ENCODE measurements at places on chromosomes 2 and 18.

DNA sequence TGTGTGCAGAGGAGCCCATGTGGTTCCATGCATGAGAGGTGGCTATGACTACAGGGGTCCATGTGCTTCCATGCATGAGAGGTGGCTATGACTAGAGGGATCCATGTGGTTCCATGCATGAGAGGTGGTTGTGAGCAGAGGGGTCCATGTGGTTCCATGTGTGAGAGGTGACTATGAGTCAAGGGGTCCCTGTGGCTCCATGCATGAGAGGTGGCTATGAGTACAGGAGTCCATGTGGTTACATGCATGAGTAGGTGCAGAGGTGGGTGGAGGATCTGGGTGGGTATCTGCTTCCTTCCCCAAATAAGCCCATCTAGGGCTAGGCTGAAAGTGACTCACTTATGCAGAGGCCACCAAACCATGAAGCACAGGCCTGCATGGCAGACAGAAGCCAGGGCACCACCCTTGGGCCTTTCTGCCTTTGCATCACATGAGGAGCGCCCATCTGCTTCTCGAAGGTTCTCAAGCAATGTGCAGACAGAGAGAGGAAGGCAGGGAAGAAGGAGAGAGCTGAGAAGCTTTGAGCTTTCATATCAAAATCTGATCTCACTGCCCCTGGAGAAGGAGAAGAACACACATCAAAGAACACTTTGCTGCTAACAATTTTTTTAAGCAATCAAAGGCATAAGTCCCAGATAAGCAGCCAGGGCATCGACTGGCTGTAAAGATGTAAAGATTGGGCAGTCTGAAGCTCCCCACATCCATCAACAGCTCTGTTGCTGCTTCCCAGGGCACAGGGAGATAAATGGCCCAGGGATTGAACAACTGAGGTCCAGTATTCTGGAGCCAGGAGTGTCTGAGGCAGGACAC, 137.6 kb downstream of the TNS1 start:
- no peak for DNase-seq

- DNase-seq: no peak
Observed at GRCh38 chr2:234669621-234670020, 172.7 kb upstream of the ARL4C start.

- DNase-seq: no peak
Observed at GRCh38 chr2:130963849-130964793, 127.4 kb downstream of the ARHGEF4 start.

- no peak for DNase-seq
Observed at GRCh38 chr18:57649556-57650500, 28.2 kb upstream of the NARS1 start.

- no peak for DNase-seq
Observed at GRCh38 chr2:136108463-136108862, 9.5 kb downstream of the CXCR4 start.

GRCh38 chr2:47094511-47095142, 60.5 kb downstream of the STPG4 start:
- DNase-seq: no peak

GRCh38 chr2:27582129-27582694, 630 bp upstream of the ZNF512 start:
- no peak for DNase-seq

GRCh38 chr2:48048476-48049171, 142.3 kb upstream of the FBXO11 start:
- no peak for DNase-seq

DNA sequence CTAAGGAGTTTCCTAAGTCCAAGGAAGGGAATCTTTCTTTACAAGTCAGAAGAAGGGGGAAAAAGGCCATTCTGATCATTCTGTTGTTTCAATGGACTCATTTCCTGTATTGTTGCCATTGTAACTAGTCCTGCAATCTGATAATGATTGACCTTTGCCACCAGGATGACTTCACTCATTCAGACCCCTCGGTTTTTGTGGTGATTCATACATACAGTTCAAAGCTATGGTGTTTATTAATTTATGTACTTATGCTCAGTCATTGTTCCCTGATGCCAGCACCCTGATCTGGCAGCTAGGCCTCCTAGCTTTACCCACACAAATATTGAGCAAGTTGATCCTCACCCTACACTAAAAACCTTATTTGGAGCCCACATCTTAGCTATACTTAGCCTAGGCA, 57.6 kb upstream of the ZNF519 start:
- DNase-seq: no peak

DNA sequence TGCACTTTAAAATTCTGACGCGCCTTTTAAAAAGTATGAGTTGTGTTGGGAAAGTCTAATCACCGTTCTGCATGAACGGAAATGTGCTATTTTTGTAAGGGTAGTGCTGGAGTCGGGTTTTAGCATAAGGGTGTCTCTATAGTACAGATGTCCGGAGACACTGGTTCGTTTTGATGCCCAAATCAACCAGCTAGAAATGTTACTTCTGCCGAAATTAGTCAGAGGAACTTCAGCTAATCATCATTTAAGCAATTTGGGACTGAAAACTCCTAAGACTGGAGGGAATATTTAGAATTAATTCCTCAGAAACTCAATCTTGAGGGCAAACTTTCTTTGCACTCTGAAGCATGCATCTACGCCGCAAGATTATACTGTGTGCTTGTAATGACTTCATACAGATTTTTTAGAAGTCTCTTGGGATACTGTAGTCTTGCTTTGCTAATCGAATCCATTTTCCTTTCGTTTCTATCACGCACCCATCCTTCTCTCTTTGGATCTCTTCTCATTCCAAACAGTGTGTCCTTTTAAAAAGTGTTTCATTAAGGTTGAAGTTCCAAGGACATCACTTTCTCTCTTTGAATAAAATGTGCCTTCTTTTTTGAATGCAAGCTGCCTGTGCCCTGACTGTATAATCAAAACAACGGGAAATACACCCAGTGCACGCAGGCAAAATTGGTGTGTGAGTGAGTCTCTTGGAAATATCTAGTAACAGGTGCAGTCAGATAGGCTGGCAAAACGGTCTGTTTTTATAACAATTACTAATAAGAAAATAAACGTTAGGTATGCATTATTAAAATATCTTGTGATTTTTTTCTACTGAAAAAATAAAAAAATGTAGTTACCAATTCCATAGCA, 270.9 kb upstream of the TCF4 start:
- DNase-seq: no peak

DNA sequence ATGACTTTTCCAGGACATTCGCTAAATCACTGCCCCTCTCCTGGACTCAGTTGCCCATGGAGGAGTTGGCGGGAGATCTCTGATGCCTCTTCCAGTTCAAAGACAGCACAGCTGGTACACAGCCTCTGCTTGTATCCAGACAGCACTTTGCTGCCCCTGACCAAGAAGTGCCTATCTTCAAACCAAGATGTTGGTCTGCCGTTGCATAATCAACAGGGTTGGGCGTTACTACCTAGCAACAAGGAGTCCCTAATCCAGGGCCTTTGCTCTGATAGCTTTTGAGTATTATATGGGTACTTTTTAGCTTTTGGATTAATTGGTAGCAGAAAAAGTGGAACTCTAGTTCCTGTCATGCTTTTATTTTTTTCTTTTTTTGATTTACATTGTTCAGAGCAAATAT, 166.6 kb downstream of the FAM210A start:
- no peak for DNase-seq

GRCh38 chr2:50863856-50864255, 168.1 kb downstream of the NRXN1 start:
- DNase-seq: no peak

- no peak for DNase-seq
Observed at GRCh38 chr18:70368903-70369302, 80.1 kb downstream of the SOCS6 start.

GRCh38 chr2:85550486-85550885, 10.8 kb downstream of the GGCX start:
- DNase-seq: no peak

GRCh38 chr2:169001116-169001815, 29.9 kb downstream of the ABCB11 start:
- DNase-seq: no peak

DNA sequence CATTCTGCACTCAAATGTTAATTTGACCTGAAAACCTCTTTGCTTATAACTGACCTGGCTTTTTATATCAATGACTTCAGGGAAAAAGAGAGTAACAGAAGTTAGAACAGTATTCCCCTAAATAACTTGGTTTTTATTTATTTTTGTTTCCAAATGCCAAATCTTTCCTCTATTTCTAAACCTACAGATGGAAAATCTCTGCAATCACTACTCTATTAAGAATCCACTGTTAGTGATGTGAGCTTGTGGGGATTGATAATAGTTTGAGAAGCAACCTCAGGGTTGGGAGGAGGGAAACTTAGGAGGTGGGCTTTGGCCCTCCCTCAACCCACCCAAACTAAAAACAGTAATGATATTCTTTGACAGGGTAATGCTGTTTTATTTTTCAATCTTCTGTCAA, 351.8 kb downstream of the DCC start:
- DNase-seq: no peak

GRCh38 chr2:65504201-65504600, 71.8 kb upstream of the SPRED2 start:
- DNase-seq: no peak

DNA sequence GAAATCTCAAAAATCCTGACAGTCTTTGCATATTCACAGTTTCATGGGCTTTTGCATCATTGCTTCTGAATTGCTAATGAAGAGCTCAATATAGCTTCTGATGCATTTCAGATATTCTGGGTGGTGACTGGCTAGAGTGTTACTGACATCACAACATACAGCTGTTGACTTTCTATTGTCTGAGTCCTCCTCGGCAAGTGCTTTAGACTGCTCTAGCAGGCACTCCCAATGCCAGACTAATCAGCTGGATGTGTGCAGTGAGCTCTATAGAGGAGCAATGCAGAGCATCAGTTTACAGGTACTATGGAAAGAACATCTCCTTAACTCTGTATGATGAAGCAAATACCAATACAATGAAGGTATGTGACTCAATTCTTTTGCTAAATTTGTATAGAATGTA, 54.9 kb downstream of the R3HDM1 start:
- no peak for DNase-seq

DNA sequence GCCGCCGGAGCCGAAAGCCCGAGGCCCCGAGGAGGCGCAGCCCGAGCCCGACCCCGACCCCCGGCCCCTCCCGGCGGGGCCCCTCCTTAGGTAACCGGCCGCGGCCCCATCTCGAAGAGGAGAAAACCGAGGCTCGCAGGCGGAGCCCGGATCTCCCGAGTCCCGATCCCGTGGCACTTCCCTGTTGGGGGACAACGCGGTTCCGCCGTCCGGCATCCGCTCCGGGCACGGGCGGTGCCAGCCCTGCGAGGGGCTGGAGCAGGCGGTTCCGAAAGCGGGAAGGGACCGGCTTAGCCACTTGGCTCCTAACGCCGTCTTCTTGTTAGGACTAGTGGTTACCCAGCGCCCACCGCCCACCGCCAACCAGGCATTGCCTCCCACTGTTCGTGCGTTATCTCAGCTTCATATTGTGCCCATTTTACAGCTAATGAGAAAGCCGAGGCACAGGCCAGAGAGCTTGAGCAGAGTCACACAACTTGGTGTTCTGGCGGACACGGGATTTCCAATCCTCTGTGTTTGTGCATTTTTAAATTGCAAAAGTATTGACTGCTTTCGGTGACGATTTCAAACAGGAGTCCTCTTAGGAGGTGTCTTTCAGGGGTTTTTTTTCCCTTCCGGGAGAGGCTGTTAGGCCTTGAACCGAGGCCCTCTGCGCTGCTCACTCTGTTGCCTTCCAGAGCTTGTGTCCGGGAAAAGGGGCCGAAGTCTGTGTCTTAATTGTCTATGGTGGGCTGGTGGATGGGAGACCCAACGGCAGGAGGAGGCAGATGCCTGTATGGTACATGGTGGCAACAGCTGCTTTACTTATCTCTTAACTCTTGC, 562 bp downstream of the CENPA start:
- no peak for DNase-seq

- no peak for DNase-seq
Observed at GRCh38 chr2:45102579-45103117, 93.4 kb upstream of the SIX2 start.

DNA sequence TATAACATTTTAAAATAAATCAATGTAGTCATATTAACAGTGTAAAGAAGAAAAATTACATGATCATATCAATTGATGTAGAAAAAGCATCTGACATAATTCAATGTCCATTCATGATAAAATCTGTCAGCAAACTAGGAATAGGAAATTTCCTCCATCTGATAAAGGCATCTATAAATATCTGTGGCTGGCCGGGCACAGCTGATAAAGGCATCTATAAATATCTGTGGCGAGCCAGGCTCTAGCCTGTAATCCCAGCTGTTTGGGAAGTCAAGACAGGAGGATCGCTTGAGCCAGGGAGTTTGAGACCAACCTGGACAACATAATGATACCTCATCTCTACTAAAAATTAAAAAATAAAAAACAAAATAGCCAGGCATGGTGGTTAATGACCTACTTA, 18.1 kb upstream of the RANBP2 start:
- no peak for DNase-seq

GRCh38 chr2:230498506-230499107, 82.6 kb downstream of the SP100 start:
- DNase-seq: no peak

- no peak for DNase-seq
Observed at GRCh38 chr18:23259701-23260681, 124.7 kb downstream of the CABLES1 start.

DNA sequence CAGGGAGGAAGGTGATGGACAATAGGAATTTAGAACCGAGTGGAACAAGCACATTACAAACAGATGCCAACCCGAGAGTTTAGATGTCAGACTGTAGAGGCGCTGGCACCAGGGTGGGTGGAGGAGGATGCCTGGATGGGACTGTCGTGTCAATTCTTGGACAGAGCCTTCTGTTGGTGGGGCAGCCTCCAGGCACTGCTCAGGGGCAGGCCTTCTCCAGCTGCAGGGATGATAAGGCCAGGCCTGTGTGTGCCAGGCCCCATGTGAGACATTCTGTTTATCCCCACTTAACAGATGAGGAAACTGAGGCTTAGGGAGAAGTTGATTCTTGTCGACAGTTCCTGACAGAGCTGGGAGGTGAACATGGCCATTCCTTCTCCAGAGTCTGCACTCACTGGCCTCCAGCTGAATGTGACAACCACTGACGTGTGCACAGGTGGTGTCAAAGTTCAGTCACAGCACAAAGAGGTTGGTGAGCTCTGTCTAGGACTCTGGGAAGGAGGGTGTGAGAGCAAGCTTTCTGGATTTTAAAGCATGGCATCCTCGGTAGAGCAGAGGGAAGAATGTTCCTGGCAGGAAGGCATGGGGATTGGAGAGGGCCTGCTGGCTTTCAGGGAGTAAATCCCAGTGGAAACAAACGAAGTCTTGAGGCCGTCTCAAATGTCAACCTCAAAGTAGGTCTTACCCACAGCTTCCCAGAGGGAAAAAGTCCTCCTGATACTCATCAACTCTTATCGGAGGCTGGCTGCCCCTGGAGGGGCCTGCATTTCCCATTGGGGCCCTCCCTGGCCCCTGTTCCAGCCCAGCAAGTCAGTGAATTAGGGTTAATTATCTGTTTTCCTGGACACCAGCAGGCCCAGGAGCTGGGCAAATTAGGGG, 52.4 kb downstream of the GLI2 start:
- DNase-seq: no peak

GRCh38 chr2:222024932-222025880, 273.6 kb downstream of the PAX3 start:
- DNase-seq: no peak

- DNase-seq: no peak
Observed at GRCh38 chr2:8505311-8505920, 176.4 kb upstream of the ID2 start.

GRCh38 chr18:58533766-58534165, 95.1 kb downstream of the ALPK2 start:
- no peak for DNase-seq

Data from central memory CD4-positive, alpha-beta T cell (primary cell).